CD8-positive, alpha-beta memory T cell (primary cell): ENCODE measurements at places on chromosomes 11 and 22. TPM values are rescaled to one million over a fixed set of nuclear protein-coding genes. Genes with fewer than 3 reads are reported as not detected.

TRIM6 gene
- not detected for total RNA-seq

SLC17A6 gene
- total RNA-seq, result not detected

TRIM49 gene
- not detected for total RNA-seq

NXPE1 gene
- total RNA-seq, result not detected

MOV10L1 gene
- not detected for total RNA-seq

AQP11 gene
- 0.50 TPM for total RNA-seq

TNRC6B gene
- 37.8 TPM for total RNA-seq

NPTXR gene
- 6.3 TPM for total RNA-seq

TCN1 gene
- total RNA-seq, result not detected

PITPNB gene
- 175 TPM for total RNA-seq

FGF19 gene
- not detected for total RNA-seq

A4GALT gene
- total RNA-seq, result not detected

RFPL1 gene
- total RNA-seq, result not detected

MAP6 gene
- total RNA-seq, result 0.07 TPM

RIMBP3C gene
- 0.44 TPM for total RNA-seq

RAB3IL1 gene
- total RNA-seq, result 0.28 TPM

LDHAL6A gene
- total RNA-seq, result not detected

KCNK7 gene
- 0.64 TPM for total RNA-seq

PATE1 gene
- not detected for total RNA-seq

PAMR1 gene
- not detected for total RNA-seq

C11orf42 gene
- not detected for total RNA-seq

IGLL1 gene
- total RNA-seq, result not detected

CATSPERZ gene
- total RNA-seq, result not detected

TP53AIP1 gene
- total RNA-seq, result not detected

PKDREJ gene
- total RNA-seq, result not detected

RFPL3 gene
- not detected for total RNA-seq

TENM4 gene
- total RNA-seq, result not detected

LRRC32 gene
- total RNA-seq, result 2.8 TPM

C11orf24 gene
- total RNA-seq, result 46.9 TPM

ASCL2 gene
- 0.22 TPM for total RNA-seq

OR51B2 gene
- total RNA-seq, result not detected

RNF214 gene
- total RNA-seq, result 25.3 TPM

BACE1-AS gene
- 4.5 TPM for total RNA-seq

INPP5J gene
- not detected for total RNA-seq

BACE1 gene
- 2.9 TPM for total RNA-seq

TNNT3 gene
- total RNA-seq, result 1.4 TPM
